ENCODE measurements at places on chromosomes 16 and 17. TPM values are rescaled to one million over a fixed set of nuclear protein-coding genes. Genes with fewer than 3 reads are reported as not detected.

Gene NUPR1
- total RNA-seq, result 11.2 TPM

Gene TBC1D26
- not detected for total RNA-seq

Gene BRIP1
- total RNA-seq, result 4.5 TPM

Gene CCL7
- not detected for total RNA-seq

Gene RCVRN
- total RNA-seq, result not detected

Gene CD300H
- total RNA-seq, result 0.31 TPM

Gene IRF8
- 0.19 TPM for total RNA-seq

Data from A549 treated with Mapracorat at 1 μM for 4 hours (cell line).